ENCODE measurements at places on chromosomes 16 and 17.
A peak's percentile ranks its signal among the peaks of the same experiment; 100 is the strongest.

DNA sequence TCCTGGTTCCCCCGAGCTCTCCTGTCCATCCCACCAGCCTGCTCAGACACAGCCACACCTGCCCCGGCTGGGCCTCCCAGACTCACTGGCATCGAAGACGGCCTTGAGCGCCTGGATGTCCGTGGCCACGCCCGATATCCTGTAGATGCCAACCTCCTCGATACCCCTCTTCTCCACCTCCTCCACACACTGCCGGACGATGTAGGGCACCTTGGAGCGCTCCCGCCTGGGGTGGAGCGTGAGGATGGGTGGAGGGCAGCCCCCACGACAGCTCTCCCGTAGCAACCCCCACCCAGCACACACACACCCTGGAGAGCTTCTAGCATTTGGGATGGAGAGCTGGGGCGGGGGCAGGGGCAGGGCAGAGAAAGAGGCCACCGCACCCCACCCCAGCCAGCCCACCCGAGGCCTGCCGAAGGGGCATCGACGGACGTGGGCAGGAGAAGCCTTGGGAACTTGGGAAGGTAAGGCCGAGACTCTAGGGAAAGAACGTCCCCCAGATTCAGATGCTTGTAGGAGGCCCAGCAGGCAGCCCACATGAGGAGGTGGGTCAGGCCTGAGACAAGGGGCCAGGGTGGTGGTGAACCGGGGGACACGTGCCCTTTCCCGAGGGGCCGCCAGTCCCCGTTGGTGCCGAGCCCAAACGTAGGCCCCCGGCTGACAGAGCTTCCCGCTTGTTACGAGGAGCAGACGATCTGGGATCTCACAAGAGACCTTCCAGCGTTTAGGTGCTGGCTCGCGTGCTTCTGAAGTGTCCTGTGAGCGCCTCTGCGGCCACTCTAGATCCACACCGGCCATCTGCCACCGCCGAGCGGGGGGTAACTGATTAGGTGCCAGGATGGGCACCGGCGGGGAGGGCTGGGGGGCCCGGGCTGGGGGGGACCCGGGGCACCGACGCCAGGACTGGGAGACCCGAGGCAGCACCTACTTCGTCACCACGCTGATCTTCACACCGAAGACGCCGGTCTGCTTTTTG, 15.1 kb downstream of the TIMM22 start:
- no peak for DNase-seq

DNA sequence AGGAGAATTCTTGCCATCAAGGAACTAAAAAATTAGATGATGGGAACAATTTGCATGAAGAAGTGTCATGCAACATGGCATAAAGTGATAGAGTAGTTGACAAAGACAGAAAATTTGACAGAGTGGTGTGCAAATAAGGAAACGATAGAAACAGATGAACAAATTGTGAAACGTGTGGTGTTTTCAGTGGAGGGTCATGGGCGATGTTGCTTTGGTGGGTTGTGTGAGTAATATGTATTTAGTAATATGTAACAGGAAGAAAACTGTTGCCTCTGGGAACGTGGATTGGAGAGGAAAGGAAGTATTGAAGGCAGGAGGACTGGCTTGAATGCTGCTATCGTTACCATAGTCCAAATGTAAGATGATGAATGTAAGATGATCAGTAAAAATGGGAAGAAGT, 3.6 kb downstream of the COX10 start:
- no peak for DNase-seq

- DNase-seq, result no peak
These were observed 6.1 kb upstream of the EVPLL start for GRCh38 chr17:18371455-18371854.

DNA sequence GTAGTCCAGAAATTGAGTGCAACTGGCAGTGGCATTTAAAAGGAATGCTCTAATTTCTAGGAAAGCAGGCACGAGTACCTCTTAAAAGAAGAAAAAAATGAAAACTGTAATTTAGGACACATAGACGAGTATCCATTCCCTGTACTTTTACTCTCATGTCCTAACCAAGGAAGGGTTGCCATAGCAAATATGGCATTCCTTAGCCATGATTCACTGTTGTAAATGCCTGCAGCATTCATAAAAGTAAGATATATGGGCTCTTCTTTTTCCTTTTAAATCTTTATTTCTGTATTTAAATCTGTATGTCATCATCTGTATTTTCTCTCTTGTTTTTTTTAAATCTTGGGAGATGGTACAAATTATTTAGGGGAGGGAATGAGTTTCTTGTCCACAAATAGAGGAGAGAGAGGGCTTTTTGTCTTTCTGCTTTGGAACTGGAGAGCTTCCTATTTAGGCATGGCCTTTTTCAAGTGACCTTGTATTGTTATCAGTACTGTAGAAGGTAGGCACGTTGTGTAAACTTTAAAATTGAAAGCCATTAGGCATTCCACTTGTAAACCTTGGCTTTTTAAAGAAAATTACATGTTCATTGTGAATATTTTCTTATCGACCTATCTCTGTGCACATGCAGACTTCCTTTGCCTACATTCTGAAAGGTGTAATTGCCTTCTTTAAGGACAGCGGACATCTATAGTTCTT, 50.0 kb downstream of the TENT4B start:
- DNase-seq, result no peak

- DNase-seq, result no peak
These were observed 645.9 kb downstream of the WWOX start for GRCh38 chr16:78745108-78746019.

- DNase-seq, result no peak
These were observed 17.4 kb downstream of the RNF213 start for GRCh38 chr17:80277751-80278671.

- no peak for DNase-seq
These were observed 438 bp downstream of the GRN start for GRCh38 chr17:44345454-44346026.

DNA sequence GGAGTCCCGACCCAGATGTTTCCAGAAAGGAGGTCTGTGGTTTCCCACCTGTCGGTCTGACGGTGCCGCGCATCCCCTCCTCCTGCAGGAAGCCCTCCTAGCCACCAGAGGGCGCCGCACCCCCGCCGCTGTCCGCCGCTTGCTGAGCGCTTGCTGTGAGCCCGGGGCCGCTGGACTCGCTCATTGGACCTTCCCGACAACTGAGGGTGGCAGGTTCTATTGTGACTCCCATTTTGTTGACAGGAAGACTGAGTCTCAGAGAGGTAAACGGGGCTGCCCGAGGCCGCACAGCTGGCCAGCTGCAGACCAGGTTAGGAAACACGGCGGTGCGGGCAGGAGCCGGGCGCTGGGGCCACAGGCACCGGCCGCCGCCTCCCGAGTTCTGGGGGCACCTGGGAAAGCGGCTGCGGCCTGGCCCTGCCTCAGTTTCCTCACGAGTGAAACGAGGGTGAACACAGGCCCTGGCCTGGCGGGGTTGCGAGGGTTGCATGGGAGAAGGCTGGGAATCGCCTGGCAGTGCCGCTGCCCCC, 191.1 kb upstream of the CIBAR2 start:
- no peak for DNase-seq

DNA sequence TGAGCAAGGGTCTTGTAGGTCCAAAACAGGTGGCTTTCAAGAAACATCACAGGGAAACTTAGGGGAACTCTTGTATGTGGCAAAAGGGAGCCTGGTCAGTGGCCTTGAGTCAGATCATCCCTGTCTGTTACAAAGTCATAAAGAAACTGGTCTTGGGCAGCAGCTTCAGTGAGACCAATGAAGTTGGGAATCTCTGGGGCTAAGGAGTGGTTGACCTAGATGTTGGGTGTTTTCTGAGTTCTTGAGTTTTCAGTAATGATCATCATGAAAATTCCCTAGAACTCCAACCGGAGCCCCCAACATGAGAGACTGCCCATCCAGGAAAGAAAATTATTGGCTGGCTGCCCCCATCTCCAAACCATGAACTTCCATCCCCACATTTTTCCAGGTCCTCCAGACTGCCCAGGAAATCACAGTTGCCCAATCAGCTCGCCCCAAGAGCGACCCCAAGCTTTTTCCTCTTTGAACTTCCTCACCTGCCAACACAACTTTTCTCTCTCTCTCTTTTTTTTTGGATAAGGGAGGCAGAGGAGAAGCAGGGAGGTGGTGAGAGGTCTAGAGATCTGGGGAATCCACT, 3.9 kb downstream of the CCR7 start:
- DNase-seq, result no peak

- DNase-seq, result no peak
These were observed 108.5 kb upstream of the CHMP6 start for GRCh38 chr17:80882926-80883685.

DNA sequence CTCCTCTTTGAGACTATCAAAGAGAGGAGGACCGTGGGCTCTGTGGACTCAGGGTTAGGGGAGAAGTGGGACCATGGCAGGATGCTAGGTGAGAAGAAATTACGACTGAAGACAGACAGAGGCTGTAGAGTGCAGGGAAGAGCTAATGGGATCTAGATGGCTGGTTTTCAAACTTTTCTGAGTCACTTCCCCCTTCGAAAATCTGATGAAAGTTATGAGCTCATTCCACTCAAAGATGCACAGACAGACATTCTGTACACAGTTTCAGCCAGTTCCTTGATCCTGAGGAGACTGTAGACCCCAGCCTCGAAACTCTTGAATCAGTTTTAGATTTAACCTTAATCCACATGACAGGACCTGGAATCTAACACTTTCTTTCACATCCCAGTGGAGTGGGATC, 40.7 kb downstream of the RGS9 start:
- DNase-seq, result no peak

DNA sequence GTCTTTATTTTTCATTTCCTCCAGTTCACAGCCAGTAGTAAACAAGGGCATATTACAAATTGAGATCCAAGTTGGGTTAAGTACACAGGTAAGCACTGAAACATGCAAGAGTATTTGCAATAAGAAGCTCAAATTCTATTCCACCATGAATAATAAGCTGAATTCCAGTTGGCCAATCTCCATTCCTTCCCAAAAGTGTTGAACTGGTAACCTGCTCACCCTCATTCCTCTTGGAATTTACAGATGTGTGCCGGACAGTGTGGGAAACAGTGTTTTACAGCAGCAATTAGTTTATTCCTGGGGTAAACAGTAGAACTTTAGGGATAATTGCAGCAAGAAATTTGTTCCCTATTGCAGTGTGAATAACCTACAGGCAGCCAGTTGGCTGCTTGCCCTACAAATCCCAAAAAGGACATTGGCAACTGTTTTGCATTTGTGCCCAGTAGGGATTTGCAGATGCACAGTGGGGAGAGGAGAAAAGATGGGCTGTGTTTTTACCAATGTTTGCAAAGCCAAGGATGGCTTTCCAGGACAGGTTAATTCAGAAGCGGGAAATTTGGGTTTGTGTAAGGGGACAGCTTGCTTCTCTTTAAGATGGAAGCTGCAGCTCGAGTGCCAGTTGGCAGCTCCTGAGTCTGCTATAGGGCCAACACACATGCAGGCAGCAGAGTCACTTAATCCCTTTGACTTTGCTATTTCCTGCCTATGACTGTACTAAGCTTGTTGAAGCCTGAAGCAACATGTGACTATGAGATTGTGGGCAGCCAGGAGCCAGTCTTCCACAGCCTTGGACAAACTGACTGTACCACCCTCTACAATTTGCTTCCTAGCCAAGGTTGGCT, 318.9 kb downstream of the MAP2K6 start:
- no peak for DNase-seq

DNA sequence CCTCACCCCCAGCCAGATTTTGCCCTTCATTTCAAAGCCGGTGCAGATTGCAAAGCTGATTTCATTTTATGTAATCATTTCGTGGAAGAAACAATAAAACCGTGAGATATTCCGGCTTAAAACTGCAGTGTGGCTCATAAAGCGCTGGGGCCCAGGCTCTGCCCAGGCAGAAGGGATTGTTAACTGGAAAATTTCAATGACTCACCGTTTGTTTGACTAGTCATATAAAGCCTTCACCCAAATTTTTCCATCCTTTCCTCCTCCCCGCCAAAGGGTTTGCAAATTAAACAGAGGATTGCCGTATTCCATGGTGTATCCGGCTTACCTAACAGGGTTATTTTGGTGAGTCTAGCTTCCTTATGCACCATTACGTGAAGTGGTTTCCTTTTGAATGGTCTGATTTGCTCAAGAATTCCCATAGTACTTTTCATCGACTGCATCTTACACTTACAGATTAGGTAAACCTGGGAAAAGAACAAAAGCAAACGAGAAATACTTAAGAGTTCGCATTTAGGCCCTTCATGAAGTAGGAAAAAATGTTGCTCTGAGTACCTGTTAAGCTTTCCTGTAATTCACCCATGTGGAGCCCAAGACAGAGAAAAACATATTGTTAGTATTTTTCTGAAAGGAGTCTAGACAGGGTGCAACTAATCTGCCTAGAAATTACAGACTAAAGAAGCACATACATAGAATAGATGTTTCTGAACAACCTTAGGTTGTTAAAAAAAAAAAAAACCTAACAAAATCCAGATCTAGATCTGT, 949 bp upstream of the GSPT1 start:
- DNase-seq, result peak; percentile 42

- DNase-seq, result no peak
These were observed 16.0 kb downstream of the DCUN1D3 start for GRCh38 chr16:20884240-20884556.

DNA sequence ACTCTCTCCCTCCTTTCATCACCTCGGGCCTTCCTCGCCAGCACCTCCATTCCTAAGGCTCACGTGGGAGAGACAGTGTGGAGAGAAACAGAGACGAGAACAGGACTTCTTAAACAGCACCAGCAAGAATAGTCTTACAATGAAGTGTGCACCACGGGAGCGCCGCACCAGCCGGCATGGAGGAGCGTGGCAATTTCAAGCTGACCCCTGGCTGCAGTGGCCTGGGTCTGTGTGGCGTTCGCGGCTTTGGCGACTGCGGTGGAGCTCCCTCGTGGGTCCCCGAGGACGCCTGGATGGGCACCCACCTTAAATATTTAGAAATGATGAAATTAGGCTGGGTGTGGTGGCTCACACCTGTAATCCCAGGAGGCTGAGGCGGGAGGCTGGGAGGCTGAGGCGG, 20.5 kb upstream of the MED9 start:
- no peak for DNase-seq

- no peak for DNase-seq
These were observed 69.3 kb upstream of the TMEM97 start for GRCh38 chr17:28249706-28250105.

DNA sequence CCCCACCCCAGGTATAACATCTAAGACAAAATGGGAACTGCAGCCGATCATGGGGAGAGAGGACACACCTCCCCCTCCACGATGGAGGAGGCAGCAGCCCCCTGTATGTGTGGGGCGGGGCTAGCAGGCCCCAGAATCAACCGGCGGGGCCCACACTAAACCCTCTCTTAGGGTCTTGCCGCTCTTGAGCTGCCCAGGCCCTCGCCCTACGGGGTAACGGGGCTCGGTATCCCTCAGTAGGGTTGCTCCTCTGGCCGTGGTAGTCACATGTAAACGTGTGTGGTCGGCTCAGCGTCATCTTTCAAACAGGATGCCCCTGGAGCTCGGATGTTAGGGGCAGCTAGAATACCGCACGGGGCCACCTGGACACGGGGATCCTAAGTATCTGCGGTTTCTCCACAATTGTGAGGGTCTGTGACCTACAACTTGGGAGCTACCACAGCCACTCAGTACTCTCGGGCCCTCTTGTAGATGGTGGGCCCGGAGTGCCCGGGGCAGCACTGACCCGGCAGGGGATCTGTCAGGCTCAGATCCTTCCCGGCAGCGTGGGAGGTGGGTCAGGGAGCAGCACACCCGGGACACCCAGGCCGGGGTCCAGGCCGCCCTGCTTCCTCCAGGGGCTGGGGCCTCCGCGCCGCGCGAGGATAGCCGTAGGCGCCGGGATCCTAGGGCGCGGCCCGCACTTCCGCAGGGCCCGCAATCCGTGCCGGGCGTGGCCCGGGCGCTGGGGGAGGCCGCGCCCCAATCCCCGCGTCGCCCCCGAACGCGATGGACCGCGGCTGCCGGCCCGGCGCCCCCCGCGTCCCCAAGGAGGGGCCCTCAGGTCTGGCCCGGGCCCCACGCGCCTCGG, 781 bp downstream of the ARHGDIA start:
- DNase-seq, result no peak

GRCh38 chr17:69430488-69430887, 16.0 kb downstream of the MAP2K6 start:
- no peak for DNase-seq

All from NCI-H2081 treated with DMSO at 0.1 percent for 48 hours (cell line).